Sigmoid colon (tissue), 7 donors: ENCODE measurements at places on chromosomes 11 and 22. TPM values are rescaled to one million over a fixed set of nuclear protein-coding genes. Genes with fewer than 3 reads are reported as not detected.

- no peak overlapping the region for H3K4me3 ChIP-seq
- no peak overlapping the region for H3K27ac ChIP-seq
- H3K36me3 ChIP-seq = no peaks in the 10 kb centered on the region
- no peaks in the 10 kb centered on the region for H3K27me3 ChIP-seq
- no peak for DNase-seq
Observed at GRCh38 chr11:96481771-96482170, 92.0 kb downstream of the JRKL start.

DNA sequence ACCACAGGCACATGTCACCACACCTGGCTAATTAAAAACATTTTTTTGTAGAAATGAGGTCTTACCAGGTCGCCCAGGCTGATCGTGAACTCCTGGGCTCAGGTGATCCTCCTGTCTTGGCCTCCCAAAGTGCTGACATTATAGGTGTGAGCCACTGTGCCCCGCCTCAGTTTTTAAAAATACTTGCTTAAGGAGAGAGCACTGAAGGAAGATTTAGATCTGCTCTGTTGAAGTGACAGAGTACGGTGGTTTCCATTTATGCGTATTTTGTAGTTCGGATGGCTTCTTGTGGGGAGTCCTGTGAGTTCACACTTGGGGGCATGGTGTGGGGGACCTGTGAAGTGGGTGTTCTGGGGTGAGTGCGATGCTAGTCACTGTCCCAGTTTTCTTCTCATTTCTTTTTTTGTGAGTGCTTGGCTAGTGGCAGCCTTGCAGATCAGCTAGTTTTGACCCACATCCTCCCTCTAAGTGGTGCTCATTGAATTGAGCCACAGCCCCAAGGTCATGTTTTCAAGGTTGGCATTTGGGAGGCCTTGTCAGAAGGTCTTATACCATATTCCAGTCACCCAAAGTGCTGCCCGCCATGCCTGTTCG is 31.5 kb downstream of the PTPRJ start:
- H3K4me3 ChIP-seq = no peak overlapping the region
- no peaks in the 10 kb centered on the region for H3K27me3 ChIP-seq
- peak; percentile 24 for DNase-seq
- H3K36me3 ChIP-seq = no peaks in the 10 kb centered on the region

DNA sequence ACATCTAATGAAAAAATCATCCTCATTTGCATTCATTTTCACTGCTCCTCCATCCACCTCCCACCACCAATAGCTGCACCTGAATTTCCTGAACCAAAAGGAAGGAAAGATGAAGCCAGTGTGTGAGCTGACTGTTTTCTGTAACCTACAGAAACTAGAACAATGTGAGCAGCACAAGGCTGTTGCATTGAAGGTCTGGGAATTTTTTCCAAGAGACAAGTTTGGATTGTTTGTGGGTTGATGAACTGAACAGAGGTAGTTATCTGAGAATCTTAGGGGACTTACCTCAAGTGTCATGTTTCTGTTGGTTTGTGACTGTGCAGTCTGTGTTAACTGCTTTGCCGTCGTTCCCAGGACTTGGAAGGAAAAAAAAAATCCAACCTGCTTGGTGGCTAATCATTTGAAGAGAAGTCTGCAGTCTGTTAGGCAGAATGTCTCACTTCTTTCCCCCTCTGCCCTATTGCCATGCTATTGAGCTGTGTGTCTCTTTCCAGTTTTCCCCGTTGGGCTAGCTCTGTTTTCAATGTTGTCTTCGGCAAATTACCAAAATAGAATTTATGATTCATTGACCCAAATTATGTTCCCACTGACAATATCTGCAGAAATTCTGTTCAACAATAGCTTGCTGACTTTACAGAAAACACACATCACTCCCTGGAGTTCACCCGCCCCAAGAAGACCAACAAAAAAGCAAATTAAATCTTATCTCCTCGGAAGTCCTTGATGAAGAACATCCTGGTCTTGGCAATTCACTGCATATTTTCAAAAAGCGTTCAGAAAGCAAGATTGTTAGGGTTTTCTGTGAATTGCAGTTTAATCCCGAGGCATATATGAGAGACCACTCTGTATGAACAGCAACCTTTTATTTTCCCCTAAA is 76.0 kb downstream of the SC5D start:
- no peaks in the 10 kb centered on the region for H3K36me3 ChIP-seq
- no peaks in the 10 kb centered on the region for H3K27me3 ChIP-seq
- no peak overlapping the region for H3K4me3 ChIP-seq

The EHF gene
- total RNA-seq = 3.9 TPM

The LRRC10B gene
- 0.95 TPM for total RNA-seq

- no peaks in the 10 kb centered on the region for H3K36me3 ChIP-seq
- DNase-seq = no peak
- H3K4me3 ChIP-seq = no peak overlapping the region
- peaks cover 27% of the 10 kb centered on the region for H3K27me3 ChIP-seq
- no peaks in the 10 kb centered on the region for H3K4me1 ChIP-seq
Observed at GRCh38 chr11:66719111-66719872, 9.7 kb downstream of the SPTBN2 start.

The DLAT gene
- 23.2 TPM for total RNA-seq

The UVRAG gene
- total RNA-seq = 29.3 TPM

The ART1 gene
- total RNA-seq = not detected
